ENCODE measurements at places on chromosomes 4 and X.
A peak's percentile ranks its signal among the peaks of the same experiment; 100 is the strongest.

DNA sequence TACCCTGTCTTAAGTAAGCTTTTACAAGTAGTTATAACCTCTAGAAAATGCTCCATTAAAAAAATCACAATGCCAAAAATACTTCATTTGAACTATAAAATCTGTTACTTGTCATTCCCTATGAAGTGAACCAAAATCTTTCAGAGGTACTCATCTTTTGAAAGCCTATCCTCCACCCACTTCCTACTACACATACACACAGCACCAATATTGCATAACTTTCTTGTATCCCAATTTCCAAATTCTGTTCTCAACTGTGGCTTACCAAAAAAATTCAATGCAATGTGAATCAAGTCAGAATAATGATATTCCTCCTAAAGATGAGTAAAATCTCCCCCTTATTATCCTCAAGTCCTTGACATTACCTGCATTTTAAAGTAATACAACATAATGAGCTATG, 15.9 kb downstream of the DHX15 start:
- no peak for DNase-seq

GRCh38 chr4:26015133-26015651, 101.2 kb downstream of the SMIM20 start:
- no peak for DNase-seq

DNA sequence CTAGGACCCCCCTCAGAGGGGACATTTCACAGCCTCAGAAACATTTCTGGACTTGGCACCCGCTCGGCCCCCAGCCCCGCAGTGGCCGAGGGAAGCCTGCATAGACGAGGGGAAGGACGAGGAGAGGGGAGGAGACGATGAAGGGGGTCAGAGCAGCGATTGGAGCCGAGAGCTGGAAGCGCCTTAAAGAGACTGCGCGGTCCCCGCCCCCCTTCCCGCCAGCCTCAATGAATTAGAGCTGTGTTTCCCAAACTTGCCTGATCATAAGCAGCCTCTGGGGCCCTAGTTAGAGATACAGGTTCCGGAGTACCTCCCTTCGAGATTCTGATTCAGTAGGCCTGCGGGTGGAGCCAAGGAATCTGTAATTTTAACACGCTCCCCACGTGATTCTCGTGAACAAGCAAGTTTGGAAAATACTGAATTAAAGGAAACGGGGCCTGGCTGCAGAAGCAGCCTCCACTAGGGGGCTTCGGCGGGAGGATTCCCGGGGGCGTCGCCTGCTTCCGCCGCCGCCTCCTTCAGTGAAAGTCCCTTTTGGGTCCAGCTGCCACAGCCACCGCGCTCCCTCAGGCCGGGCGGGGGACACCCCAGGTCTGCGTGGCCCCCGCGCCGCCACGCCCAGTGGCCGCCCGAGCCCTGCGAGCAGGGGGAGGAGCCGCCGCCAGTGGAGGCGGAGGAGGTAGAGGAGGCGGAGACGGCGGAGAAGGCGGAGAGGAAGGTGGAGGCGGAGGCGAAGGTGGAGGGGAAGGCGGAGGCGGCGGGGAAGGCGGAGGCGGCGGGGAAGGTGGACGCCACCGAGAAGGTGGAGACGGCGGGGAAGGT, at the start of gene USP27X:
Gene USP27X (plus strand): TSS at position 651 of the 822 bp plus-strand sequence. CDS start 824 bp downstream, outside the sequence.
- DNase-seq = peak; percentile 83

DNA sequence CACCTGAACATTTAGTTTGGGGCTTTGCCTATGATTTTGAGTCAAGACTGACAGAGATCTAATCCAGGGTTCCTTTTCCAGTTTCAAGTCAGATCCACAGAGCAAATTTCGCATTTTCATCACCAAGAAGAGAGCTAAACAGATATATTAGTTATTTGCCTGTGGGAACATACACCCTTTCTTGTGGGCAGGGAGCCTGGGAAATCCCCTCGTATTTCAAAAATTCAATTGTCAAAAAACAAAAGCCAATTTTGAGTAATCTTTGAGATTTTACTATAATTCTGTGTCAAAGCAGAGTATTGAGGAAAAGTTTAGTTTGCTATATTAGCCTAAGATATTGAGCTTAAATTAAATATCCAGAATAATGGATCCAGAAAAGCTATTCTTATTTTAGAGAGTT, 56.6 kb downstream of the AFM start:
- DNase-seq = no peak

DNA sequence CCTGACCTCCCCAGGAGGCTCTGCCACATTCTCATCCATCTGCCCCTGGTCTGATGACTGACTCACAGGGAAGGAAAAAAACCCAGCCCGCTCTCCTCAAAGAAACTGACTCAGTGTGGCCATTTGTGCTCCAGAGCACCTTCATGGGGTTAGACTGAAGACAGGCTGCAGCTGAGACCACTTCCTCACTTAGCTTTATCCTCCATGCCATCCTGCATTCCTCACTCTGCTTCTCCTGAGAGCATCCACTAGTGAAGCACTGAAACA, 35.9 kb upstream of the HPSE start:
- no peak for DNase-seq

Data from large intestine (tissue), 12 donors.